ENCODE measurements at places on chromosomes 4 and X.

GRCh38 chrX:25004485-25005032 is 11.2 kb downstream of the ARX start:
- no peak for DNase-seq

GRCh38 chrX:154661170-154661569 is 7.8 kb upstream of the CTAG2 start:
- DNase-seq, result no peak

GRCh38 chr4:40124690-40125089 is 68.0 kb downstream of the N4BP2 start:
- DNase-seq, result peak; percentile 52

GRCh38 chrX:124725502-124725901 is 379.1 kb downstream of the SH2D1A start:
- no peak for DNase-seq

GRCh38 chr4:138045036-138045435 is 197.1 kb downstream of the SLC7A11 start:
- no peak for DNase-seq

DNA sequence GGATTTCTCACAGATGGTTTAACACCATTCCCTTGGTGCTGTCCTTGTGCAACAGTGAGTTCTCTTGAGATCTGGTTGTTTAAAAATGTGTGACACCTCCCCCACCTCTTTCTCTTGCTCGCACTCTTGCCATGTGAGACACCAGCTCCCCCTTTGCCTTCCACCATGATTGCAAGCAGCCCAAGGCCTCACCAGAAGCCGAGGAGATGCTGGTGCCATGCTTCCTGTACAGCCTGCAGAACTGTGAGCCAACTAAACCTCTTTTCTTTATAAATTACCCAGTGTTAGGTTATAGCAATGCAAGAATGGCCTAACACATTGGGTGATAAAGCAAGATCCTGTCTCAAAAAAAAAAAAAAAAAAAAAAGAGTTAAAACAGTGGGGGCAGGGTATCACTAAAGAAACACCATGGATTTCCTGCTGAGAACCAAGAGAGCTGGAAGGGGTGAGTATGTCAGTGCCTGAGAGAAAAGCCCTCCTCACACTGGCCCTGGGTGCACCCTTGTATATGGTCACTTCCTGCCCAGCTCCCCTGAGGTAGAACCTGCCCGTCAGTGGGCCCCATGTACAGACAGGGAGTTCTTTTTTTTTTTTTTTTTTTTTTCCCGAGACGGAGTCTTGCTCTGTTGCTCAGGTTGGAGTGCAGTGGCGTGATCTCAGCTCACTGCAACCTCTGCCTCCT is 46.4 kb downstream of the APOO start:
- no peak for DNase-seq

- peak; percentile 92 for DNase-seq
Measured at GRCh38 chrX:40647307-40648197, at the start of gene CXorf38. Gene CXorf38, minus strand, starts transcription at chrX:40647561. Its CDS starts 41 bp downstream, at chrX:40647520.

Data from CD4-positive, alpha-beta T cell treated with Interleukin-21 for 1 hour (primary cell).